ENCODE measurements at places on chromosomes 7 and 10.

DNA sequence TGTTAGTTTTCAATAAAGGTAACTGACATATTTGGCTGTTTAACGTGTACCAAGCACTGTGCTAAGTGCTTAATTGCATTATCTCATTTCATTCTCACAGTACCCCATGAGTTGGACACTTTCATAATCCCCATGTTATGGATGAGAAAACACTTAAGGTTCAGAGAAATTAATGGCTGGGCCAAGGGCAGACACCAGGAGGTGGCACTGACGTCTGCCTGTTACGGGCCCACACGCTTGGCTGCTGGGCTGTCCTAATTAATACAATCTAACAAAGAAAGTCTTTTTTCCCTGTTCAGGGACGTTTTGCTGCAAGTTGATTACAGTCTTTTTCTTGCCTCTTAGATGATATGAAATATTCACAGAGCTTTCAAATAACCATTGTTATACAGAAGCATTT is 16.1 kb downstream of the DYDC2 start:
- DNase-seq, result no peak

- DNase-seq, result no peak
Measured at GRCh38 chr10:99854860-99855259, 72.4 kb downstream of the ABCC2 start.

- DNase-seq, result no peak
Measured at GRCh38 chr7:117472335-117472734, 7.5 kb upstream of the CFTR start.

- no peak for DNase-seq
Measured at GRCh38 chr7:46970476-46970875, 611.4 kb downstream of the TNS3 start.

DNA sequence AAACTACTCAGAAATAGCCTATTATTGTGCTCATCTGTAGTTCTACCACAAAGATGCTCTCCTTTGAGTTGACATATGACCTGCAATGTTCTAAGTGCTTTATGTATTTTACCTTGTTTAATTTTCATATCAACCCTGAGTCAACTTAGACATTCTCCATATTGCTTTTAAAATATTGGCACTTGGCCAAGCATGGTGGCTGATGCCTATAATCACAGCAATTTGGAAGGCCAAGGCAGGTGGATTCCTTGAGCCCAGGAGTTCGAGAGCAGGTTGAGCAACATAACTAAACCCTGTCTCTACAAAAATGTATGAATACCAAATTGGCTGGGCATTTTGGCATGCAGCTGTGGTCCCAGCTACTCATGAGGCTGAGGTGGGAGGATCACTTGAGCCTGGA is 50.6 kb downstream of the PRKG1 start:
- DNase-seq, result no peak
